Articular chondrocyte of knee joint (primary cell): ENCODE measurements at places on chromosomes 7 and 10. TPM values are rescaled to one million over a fixed set of nuclear protein-coding genes. Genes with fewer than 3 reads are reported as not detected.

The GFRA1 gene
- 8.9 and 22.7 TPM in 2 replicates for total RNA-seq

The ZP3 gene
- 1.0 and 1.4 TPM in 2 replicates for total RNA-seq

The CADPS2 gene
- total RNA-seq, result 27.3 and 27.6 TPM in 2 replicates

The SH2D4B gene
- total RNA-seq, result not detected in 2 replicates

The SNX10 gene
- 2.6 TPM in 2 replicates for total RNA-seq

The ALOX5 gene
- not detected in 2 replicates for total RNA-seq

The TMEM140 gene
- total RNA-seq, result 12.0 and 18.5 TPM in 2 replicates

The ANXA8L1 gene
- total RNA-seq, result 0.32 TPM in 1 of 2 replicates, not detected in the other

The PRSS1 gene
- not detected in 2 replicates for total RNA-seq

The SPRN gene
- total RNA-seq, result 0.11 and 0.13 TPM in 2 replicates

The LHFPL3 gene
- total RNA-seq, result not detected in 2 replicates

The POU6F2 gene
- 0.11 TPM in 1 of 2 replicates, not detected in the other for total RNA-seq

The ITPRID1 gene
- total RNA-seq, result not detected in 2 replicates

The PNLIP gene
- not detected in 2 replicates for total RNA-seq

The HMX2 gene
- total RNA-seq, result not detected in 2 replicates

The NANOS1 gene
- 1.4 and 2.4 TPM in 2 replicates for total RNA-seq

The FAM131B gene
- 0.39 and 0.54 TPM in 2 replicates for total RNA-seq

The OR9A2 gene
- total RNA-seq, result 0.22 TPM in 1 of 2 replicates, not detected in the other

The TMEM196 gene
- 0.11 and 0.13 TPM in 2 replicates for total RNA-seq

The RTKN2 gene
- 2.1 and 2.6 TPM in 2 replicates for total RNA-seq

The ZKSCAN5 gene
- total RNA-seq, result 10.3 and 12.4 TPM in 2 replicates

The TCF7L2 gene
- total RNA-seq, result 14.4 and 18.8 TPM in 2 replicates

The VAX1 gene
- not detected in 2 replicates for total RNA-seq

The FRMD4A gene
- total RNA-seq, result 4.3 and 4.6 TPM in 2 replicates
